Urinary bladder (tissue), 4 donors: ENCODE measurements at places on chromosomes 1 and 21.

GRCh38 chr1:70442490-70442889 lies 31.4 kb downstream of the CTH start:
- no peak for DNase-seq

DNA sequence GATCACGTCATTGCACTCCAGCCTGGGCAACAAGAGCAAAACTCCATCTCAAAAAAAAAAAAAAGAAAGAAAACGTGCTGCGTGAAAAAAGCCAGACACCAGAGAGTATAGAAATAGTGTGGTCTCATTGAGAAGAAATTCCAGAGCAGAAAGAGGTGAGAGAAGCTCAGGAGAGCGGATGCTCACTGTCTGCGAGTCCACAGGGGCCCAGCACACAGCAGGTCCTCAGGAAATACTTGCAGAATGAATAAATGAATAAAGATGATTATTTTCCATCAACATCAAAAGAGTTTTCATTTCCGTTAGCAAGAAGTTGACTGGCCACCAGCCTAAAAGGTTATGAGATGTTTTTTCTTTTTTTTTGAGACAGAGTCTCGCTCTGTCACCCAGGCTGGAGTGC lies 14.4 kb downstream of the CASP9 start:
- DNase-seq, result no peak

- DNase-seq, result no peak
Measured at GRCh38 chr1:171600862-171601261, 21.2 kb upstream of the MYOCOS start.

- DNase-seq, result no peak
Measured at GRCh38 chr1:165364568-165365133, 8.1 kb upstream of the LMX1A start.

GRCh38 chr1:232188318-232188717 lies 441.6 kb downstream of the SIPA1L2 start:
- DNase-seq, result no peak

- no peak for DNase-seq
Measured at GRCh38 chr1:31515056-31515775, 61.1 kb upstream of the TINAGL1 start.

- DNase-seq, result no peak
Measured at GRCh38 chr1:46830665-46831322, 31.9 kb downstream of the CYP4B1 start.

DNA sequence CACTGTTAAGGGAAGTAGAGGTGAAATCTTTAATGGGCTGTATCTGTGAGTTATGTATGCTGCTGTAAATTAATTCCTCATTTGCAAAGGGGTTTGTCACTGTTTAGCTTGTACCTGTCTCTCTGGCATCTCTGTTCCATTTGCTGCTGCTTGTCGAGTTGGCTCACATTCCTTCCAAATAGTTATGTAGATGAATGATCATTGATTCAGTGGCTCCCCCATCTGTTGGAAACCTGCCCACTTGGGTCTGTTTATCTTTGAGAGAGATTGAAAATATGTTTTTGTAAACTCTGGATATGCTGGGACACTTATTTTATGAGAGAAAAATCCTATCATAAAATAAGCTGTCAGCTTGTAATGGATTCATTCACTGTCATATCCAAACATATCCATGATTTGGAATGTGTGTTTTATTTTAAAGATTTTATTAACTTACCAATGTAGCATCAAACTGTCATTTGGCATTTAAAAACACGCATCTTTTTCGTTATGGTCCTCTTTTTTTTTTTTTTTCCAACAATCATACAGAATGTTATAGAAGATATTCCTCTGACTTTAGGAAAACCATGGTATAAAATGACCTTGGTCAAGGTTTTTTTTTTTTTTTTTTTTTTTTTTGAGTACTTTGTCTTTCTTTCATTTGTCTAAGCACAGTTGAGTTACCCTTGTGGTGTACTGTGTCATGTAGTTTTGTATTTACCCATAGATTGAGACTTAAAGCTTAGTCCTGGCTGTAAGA lies 3.5 kb downstream of the RYR2 start:
- no peak for DNase-seq

DNA sequence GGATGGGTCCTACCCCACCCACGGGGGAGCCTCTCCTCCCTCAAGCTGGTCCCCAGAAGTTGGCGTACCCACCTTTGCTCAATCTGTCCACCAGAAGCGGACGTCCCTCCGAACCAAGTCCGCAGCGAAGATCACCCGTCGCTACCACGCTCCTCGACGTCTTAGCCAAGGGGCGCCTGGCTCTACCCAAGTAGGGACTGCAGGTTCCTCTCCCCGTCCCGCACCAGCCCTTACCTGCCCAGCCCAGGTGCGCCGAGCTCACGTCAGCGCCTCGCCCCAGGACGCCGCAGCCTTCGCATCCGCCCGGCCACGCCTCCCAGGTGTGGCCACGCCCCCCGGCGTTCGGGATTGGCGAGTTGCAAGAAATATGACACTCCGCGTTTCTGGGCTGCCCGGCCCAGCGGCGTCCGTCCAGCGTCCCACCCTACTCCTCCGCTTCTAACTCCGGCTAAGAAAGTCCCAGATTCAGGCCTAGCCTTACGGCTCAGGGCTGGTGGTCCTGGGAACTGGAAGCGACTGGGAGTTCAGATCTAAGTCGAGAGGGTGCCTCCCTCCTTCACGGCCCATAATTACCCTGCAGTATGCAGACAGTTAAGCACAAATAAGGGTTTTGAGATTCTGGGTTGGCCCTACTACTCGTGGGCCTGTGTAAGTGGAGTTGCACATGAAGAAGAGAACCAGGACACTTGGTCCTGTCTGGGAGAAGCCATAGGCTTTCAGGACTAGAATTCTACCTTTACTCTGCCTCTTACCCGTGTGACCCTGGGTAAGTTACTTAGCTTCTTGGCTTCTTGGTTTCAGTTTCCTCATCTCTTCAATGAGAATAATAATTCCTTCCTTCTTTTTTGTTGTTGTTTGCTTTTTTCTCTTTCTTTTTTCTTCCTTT lies at the start of gene IRF6:
Gene IRF6 (minus strand): TSS at position 268 of the 886 bp plus-strand sequence. CDS start 4,729 bp downstream, outside the sequence.
- peak; percentile 74 for DNase-seq

DNA sequence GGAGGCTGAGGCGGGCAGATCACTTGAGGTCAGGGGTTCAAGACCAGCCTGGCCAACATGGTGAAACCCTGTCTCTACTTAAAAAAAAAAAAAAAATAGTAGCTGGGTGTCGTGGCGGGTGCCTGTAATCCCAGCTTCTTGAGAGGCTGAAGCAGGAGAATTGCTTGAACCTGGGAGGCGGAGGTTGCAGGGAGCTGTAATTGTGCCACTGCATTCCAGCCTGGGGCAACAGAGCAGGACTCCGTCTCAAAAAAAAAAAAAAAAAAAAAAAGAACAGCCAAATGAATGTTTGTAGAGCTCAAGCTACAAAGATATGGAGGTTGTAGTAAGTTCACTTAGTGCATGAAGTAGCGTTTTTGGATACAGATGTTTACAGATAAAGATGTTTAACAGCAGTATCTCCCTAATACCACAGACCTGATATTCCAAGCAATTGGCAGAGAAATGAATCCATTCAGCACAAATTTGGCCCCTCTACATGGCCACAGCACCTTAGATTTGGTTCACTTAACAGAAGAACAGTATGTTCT lies 49.5 kb upstream of the IPO9 start:
- no peak for DNase-seq

GRCh38 chr1:119453021-119453420 lies 38.1 kb downstream of the HSD3B2 start:
- no peak for DNase-seq

DNA sequence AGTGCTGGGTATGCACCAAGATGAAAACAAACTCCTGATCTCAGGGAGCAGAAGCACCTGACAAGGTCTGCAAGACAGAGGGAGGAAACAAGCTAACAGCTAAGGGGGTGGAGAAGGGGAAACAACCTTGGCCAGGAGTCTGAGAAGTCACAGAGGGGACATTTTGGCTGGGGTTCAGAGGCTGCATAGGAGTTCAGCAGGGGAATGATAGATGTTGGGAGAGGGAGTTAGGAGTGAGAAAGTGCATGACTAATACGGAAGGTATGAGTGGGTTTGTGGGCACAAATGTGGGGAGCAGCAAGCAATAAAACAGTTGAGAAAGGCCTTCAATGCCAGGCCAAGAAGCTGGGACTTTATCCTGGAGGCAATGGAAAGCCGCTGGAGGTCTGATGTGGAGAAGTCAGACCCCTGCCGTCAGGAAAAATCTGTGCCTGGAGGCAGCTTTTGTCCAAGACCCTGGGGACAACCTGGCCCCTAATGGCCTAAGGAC lies 16.4 kb downstream of the EPHA2 start:
- DNase-seq, result no peak

DNA sequence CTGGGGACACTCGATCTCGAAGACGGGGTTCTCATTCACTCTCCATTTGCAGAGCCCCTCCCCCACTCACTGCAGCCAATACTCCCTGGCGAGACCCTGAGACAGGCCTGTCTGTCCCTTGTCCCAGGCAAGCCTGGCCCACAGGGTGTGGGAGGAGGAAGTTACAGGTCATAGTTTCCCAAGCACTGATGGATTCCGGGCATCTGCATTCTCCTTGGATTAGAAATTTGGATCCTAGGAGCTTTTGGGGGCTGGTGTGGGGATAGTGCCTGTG lies 11.3 kb downstream of the WNT3A start:
- DNase-seq, result no peak

DNA sequence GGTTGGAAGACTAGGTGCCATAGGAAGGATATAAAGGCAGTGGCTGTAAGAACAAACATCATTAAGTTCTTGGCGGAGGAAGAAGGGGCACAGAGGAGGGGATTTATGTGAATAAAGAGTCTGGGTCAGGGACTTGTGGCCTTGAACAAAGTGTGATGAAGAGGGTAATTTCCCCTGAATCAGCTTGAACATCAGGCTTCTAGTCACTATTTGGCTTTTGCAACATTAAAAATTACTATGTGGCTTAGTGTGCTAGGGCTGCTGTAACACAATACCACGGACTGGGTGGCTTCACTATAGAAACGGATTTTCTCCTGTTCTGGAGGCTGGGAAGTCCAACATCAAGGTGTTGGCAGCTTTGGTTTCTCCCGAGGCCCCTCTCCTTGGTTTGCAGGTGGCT lies 70.5 kb upstream of the CNIH3 start:
- DNase-seq, result no peak

- DNase-seq, result no peak
Measured at GRCh38 chr1:21005466-21006239, 171.0 kb downstream of the EIF4G3 start.

DNA sequence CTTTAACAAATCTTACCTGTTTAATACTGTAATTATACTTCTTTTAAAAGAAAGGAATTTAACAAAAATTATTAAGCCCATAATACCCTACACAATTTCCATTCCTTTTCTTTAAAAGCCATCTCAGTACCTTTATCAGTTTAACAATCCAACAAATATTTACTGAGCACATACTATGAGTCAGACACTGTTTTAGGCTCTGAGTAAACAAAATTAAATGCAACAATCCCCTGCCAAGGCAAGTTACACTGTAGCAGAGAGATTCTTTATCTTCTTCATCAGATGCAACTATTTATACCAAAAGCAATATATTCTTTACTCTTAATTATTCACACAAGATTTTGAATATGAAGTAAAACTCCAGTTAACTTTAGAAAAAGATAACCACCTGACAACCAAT lies 12.0 kb downstream of the DENND1B start:
- no peak for DNase-seq

- DNase-seq, result no peak
Measured at GRCh38 chr1:54928327-54928726, 41.3 kb upstream of the DHCR24 start.

- no peak for DNase-seq
Measured at GRCh38 chr1:226662642-226663326, 76.3 kb downstream of the ITPKB start.

GRCh38 chr21:41488080-41488479 lies 19.9 kb downstream of the TMPRSS2 start:
- no peak for DNase-seq

DNA sequence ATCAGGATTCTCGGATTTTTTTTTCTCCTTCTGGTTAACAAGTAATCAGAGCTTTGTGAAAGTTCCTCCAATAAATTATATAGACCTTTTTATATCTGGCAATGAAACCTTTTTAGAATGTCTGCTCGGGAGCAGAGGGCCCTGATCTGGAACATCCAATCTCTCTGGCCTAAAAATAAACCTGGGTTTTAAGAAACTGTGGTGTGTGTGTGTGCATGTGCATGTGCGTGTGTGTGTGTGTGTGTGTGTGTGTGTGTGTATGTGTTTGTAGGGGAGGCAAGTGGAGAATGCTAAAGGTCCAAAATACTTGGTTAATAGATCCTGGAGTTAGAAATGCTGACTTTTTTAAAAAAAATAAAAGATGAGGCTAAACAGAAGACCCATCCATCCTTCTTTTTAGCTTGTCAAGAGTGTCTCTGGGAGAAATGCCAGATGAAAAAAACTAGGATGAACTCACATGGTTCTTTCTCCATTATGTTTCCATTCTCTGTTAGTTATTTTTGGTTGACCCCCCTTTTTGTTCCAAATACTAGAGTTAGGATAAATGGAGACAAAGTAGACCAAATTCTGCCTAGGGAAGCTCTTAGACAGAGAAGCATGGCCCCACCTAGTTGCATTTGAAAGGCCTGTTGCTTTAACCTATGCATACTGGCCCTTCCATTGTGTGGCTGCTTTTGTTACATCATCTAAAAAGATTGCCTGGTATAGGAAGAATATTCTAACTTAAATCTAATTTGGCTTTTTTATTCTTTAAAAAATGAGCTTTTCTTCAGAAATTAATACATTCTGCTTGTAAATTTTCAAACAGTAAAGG lies 175.9 kb downstream of the PAPPA2 start:
- DNase-seq, result no peak

DNA sequence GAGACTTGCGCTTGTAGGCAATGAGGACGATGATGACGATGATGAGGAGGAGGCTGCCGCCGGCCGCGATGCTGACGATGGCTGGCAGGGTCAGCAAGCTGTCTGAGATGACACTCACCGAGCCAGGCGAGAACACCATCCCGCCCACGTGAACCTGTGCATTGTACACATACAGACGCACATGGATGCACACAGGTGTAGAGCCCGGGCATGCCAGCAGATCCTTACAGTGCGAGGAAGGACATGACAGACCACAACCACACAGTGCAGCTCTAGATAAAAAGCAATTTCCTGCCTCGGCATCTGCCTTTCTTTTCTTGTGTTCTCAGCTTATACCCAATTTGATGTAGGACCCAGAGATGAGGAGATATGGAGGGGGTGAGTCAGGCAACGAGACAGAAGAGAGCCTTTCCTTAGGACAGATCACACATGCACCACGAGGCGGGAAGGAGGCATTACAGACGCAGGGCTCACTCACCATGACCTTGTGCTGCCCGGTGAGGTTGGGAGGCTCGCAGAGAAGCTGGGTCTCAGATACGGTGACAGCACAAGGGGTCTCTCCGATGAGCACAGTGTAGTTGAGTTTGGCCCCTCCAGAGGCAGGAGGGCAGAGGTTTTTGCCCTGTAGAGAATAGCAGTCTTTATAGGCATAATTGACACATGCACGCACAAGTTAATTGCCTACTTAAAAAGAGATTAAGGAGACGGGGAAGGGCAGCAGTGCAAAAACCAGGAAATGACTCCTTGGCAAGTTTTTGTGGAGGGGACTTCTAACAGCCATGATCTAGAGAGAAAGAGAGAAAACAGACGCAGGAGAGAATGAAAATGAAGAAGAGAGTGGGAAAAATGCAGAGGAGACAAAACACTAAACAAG lies 133.9 kb upstream of the CD34 start:
- no peak for DNase-seq

- DNase-seq, result no peak
Measured at GRCh38 chr1:33171977-33172813, 9.6 kb downstream of the TRIM62 start.
